RKO (cell line): ENCODE measurements at places on chromosomes 4 and X.

DNA sequence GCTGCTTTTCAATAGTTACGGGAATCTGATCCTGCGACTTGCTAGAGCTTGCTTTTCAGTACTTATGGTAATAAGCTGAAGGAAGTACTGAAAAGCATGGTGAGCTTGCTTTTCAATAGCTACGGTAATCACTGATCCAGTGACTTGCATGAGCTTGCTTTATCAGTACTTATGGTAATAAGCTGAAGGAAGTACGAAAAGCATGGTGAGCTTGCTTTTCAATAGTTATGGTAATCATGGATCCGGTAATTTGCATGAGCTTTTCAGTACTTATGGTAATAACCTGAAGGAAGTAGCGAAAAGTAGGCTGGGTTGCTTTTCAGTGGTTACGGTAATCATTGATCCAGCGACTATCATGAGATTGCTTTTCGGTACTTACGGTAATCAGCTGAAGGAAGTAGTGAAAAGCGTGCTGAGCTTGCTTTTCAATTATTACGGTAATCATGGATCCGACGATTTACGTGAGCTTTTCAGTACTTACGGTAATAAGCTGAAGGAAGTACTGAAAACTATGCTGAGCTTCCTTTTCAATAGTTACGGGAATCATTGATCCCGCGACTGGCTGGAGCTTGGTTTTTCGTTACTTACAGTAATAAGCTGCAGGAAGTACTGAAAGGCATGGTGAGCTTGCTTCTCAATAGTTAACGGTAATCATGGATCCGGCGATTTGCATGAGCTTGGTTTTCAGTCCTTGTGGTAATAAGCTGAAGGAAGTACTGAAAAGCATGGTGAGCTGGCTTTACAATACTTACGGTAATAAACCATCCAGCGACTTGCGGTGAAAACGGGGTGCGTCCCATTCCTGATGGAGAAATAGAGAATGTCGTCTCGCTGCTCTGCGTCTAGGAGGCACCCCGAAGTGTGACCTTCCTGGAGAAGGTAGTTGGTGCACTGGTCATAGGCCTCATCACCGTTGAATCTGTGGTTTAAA is 6.5 kb downstream of the CRLF2 start:
- DNase-seq = peak; percentile 89

GRCh38 chrX:51332188-51332942 is at the start of gene NUDT10:
Gene NUDT10 (plus strand): TSS chrX:51332822. CDS start chrX:51332966, 144 bp downstream.
- no peak for DNase-seq

GRCh38 chr4:177434667-177435066 is 7.6 kb downstream of the AGA start:
- DNase-seq = no peak

DNA sequence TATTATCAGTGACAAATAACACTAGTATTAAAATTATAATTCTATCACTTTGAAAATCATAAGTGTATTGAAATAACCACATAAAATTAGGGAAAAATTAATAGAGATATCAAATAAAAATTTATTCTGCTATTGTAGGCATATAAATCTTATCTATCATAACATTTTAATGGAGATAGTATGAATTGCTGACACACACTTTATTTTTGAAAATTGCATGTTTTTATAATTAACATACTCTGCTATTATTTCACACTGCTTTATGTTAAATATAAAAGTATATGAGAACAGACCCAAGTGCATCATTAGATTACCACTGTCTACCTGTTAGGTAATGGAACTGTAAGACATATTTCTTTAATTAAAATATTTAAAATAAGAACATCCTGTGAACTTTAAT is 2150.2 kb downstream of the ARAP2 start:
- DNase-seq = no peak

GRCh38 chr4:116664198-116664597 is 421.2 kb downstream of the TRAM1L1 start:
- no peak for DNase-seq

DNA sequence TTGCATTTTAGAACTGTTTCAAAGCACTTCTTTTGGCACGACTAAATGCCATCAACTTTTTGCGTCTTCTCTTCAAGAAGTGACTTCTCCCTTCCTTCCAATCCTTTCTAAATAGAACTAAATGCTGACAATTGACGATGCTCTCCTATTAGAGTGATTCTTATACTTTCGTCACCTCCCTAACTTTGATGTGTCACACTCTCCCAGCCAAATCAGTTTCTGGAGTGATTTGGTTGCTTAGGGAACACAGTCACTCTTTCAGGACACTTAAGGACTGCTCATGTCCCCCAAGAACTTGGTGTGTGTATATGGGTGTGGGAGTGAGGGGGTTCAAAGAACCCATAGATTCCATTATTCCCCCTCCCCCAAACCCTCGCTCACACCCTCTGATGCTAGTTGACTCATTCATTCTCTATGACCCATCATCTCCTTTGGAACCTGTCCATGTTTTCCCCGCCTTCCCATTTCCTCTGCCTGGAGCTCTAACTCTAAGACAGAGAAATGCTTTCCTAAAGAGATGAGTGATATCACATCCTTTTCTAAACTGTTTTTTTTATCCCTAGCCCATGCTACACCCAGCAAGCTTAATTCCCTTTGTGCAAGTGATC is 26.8 kb upstream of the AREG start:
- peak; percentile 47 for DNase-seq

- no peak for DNase-seq
Measured at GRCh38 chr4:10504570-10505179, 47.4 kb upstream of the ZNF518B start.

GRCh38 chrX:52995987-52996331 is 37.6 kb upstream of the FAM156A start:
- no peak for DNase-seq

DNA sequence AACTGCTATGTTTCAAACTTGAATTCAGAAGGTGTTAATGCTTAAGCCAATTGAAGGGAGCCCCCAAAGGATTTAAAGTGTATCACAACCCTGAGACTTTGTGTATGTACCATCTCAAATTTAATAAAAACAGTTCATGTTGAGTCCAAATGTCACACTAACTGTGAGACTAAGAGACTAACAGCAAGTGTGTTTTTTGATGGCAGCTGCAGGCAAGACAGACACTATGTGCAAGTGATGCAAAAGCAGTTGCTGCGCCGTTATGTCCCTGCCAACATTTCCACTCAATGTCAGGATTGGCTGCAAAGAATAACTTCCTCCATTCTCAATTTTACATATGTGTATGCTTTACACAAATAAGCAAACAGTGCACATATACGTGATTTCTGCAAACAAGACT is 594.6 kb downstream of the IL15 start:
- DNase-seq = no peak

DNA sequence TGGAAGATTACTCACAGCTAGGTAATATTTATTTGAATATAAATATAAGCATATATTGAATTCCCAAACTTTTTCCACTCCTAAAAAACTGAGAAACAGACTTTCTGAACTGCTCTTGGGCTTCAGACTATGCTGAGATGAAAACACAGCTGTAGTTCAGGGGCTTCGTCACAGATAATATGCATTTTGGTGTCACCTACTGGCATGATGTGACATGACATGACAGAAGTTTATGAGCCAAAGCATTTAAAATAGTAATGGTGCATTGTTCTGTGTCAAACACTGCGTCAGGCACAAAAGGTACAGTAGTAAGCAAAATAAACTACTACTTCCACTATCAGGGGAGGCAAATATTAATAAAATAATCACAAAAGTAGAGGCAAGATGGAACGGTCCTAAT is 171.3 kb downstream of the BTC start:
- peak; percentile 73 for DNase-seq

DNA sequence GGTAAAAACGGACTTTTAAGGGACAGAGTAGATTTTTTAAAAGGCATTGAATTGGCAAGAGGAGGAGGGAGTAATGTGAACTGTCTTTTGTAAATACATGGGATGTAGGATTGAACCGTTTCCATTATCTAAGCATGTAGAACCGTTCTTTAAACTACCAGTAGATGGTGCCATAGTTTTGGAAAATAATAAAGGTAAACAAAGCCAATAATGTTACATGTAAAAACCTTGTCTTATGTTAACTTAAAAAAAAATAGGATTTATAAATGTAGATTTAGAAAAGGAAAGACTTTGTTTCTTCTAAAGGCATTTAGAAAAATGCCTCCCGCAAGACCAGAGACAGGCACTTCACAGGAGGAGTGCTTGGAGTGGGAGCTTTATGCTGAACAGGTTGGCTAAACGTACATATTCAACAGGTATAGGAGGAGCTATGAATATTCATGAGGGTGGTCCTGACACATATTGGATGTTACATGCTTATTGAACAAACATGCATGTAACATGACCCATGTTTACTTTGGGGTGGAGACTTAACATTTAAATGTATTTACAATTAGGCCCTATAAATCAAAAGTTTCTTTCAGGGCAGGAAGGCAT is 45.5 kb upstream of the FAM241A start:
- DNase-seq = peak; percentile 79

DNA sequence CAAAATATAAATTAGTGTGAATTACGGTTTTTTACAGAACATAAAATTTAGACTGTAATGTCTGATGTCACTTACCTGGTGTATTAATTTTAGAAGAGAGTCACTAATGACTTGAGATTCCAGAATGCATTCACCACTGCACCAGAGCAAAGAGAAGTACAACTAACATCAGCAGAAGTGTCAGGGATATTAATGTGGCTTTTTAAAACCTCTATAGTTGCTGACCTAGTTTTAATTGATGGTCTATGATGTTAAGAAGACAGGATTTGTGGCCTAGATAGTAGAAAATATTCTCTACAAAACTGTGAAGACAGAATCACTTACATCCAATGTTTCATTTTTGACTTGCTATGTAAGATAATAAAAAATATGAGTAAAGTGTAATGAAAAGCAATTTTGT is 1181.6 kb downstream of the RAPGEF2 start:
- no peak for DNase-seq

GRCh38 chrX:104173841-104174240 is 7.6 kb downstream of the FAM199X start:
- no peak for DNase-seq

DNA sequence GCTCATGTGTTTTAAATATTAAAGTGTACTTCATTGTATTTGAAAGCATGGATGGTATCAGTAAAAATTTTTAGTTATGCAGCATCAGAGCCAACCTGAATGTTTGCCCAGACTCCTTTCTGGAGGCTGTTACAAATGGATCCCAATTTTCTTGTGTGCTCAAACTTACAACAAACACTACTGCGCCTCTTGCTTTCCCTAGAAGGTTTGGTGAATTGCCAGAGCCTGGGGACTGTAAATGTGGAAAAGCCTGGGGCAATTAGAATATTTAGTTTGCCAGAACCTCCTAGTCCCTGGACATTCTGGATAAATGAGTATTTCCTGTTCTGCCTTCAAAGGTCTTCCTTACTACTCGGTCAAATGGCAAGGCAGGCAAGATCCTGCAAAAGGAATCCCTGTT is 4.8 kb downstream of the CAPN6 start:
- no peak for DNase-seq

DNA sequence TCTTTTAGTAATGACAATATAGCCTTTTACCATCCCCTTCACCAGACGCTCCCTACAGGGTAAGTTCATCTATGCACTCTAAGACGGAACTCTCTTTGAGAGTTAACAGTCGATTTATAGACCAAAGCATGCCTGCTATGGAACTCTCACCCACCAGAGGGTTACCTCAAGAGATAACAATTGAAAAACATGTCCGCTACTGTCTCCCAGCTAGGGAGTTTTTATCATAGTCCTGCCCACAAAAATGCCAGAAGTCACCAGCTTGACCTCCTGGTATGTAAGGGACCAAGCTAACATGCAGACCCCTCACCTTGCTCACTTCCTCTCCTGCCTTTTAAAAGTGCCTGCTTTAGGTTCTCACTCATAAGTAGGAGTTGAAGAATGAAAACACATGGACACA is 16.7 kb upstream of the YTHDC1 start:
- no peak for DNase-seq

DNA sequence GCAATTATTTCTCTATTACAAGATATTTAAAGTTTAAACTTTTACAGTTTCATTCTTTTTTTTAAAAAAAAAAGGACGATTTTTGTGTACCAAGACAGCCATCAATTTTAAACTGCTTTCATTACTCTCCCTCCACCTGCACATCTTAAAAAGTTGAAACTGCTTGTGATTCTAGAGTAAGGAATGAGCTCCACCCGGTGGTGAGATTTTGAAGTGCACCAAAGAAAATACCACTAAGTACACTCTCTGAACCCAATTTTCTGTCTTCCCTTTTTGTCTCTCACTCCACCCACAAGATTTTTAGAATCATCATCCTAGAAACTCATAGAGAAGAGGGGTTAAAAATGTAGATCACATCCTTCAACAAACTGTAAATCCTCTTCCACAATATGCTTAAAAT is 91.3 kb upstream of the WDR44 start:
- DNase-seq = peak; percentile 64

- no peak for DNase-seq
Measured at GRCh38 chr4:183360161-183360919, 38.1 kb upstream of the CLDN24 start.

- DNase-seq = peak; percentile 43
Measured at GRCh38 chr4:186068581-186069348, at the start of gene TLR3. Gene TLR3 (plus strand): TSS chr4:186069156. CDS start chr4:186076620, 7,464 bp downstream.

GRCh38 chr4:28435314-28435713 is 1574.7 kb downstream of the STIM2 start:
- no peak for DNase-seq

DNA sequence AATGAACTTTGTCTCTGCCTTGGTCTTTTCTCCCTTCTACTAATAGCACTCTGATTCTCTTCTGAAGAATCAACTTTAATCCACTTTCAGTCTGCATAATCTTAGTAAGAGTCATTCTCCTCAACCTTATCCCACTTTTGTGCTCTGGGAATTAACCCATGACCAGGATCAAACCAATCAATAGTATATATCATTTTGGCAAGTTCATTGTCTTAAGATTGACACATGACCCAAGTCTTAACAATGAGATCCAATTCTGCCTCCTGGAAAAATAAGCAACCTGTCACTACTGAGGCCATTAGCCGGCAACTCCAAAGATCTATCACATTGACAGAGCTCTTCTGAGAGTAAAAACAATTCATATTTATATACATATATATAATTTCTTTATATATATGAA is 1358.4 kb upstream of the ADGRL3 start:
- no peak for DNase-seq

- DNase-seq = no peak
Measured at GRCh38 chr4:112509243-112510141, 6.5 kb downstream of the NEUROG2 start.
